ENCODE measurements at places on chromosomes 12 and 14.

GRCh38 chr12:71772735-71773134 lies 18.1 kb downstream of the RAB21 start:
- no peak for DNase-seq

GRCh38 chr12:3723916-3724805 lies 28.7 kb downstream of the CRACR2A start:
- no peak for DNase-seq

- peak; percentile 54 for DNase-seq
Observed at GRCh38 chr14:103871596-103872480, 24.5 kb upstream of the PPP1R13B start.

GRCh38 chr14:57769863-57770523 lies 95.9 kb downstream of the SLC35F4 start:
- DNase-seq, result no peak

GRCh38 chr12:132475304-132476037 lies 14.5 kb upstream of the FBRSL1 start:
- DNase-seq, result no peak

GRCh38 chr14:24372701-24373416 lies 4.9 kb downstream of the NFATC4 start:
- no peak for DNase-seq

GRCh38 chr14:33307691-33308251 lies 369.1 kb downstream of the NPAS3 start:
- DNase-seq, result no peak

DNA sequence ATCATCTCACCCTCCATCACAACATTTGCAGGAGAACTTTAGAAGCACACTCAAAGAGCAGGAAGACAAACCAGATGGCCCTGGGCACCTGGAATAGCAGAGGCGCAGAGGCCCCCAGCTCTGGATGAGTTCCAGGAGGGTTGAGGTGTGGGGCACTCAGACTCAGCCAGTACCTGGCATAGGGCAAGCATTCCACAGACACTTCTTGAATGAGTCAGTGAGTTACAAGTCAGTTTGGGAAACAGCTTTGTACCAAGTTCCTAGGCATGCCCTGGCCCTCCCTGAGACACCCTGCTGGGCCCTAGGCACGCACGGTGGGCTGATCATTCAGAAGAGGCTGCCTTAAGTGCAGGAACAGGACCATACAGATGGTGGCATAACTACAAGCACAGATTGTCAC lies 54.3 kb downstream of the MAP3K9 start:
- DNase-seq, result no peak

GRCh38 chr14:96424109-96424989 lies 32.4 kb downstream of the AK7 start:
- DNase-seq, result no peak
